ENCODE measurements at places on chromosomes 2 and 18. TPM values are rescaled to one million over a fixed set of nuclear protein-coding genes. Genes with fewer than 3 reads are reported as not detected.

Gene RNF152
- 4.2 TPM for total RNA-seq

Gene AMER3
- total RNA-seq, result not detected

Gene FOXD4L1
- not detected for total RNA-seq

Gene SERPINB3
- total RNA-seq, result not detected

Gene FAM124B
- total RNA-seq, result 0.11 TPM

Gene NYAP2
- not detected for total RNA-seq

Gene MOCOS
- 4.4 TPM for total RNA-seq

Gene RTP5
- total RNA-seq, result not detected

Gene CROCC2
- not detected for total RNA-seq

Gene BMP10
- not detected for total RNA-seq

Gene CXCR1
- not detected for total RNA-seq

Gene FOXI3
- total RNA-seq, result 0.23 TPM

Gene EGR4
- total RNA-seq, result not detected

Gene PAX3
- total RNA-seq, result 15.7 TPM

Gene DPP10
- total RNA-seq, result not detected

Gene ASXL2
- 9.4 TPM for total RNA-seq

Gene MYL12B
- total RNA-seq, result 154 TPM

Gene MBOAT2
- total RNA-seq, result 37.4 TPM

Gene LBX2
- 1.7 TPM for total RNA-seq

Gene SPATA3
- not detected for total RNA-seq

Gene SPR
- total RNA-seq, result 39.1 TPM

Gene METTL4
- total RNA-seq, result 6.5 TPM

Gene TCF23
- total RNA-seq, result not detected

Gene TXNDC2
- 0.06 TPM for total RNA-seq

Gene ASB18
- not detected for total RNA-seq

Gene ZNF385B
- not detected for total RNA-seq

Gene POTEC
- total RNA-seq, result 2.9 TPM

Gene EVX2
- total RNA-seq, result not detected

Gene ADRA2B
- 0.42 TPM for total RNA-seq

Gene DSG1
- not detected for total RNA-seq

Gene GBX2
- total RNA-seq, result 8.0 TPM

Gene PIEZO2
- total RNA-seq, result 2.1 TPM

Gene CDH2
- total RNA-seq, result 90.6 TPM

Gene IL1RN
- not detected for total RNA-seq

Gene CTLA4
- total RNA-seq, result not detected

Gene TUBB8B
- total RNA-seq, result not detected

Gene UGT1A8
- 15.1 TPM for total RNA-seq

Gene NFATC1
- 1.5 TPM for total RNA-seq

Gene MOGAT1
- total RNA-seq, result not detected

Gene FAP
- 6.9 TPM for total RNA-seq

Gene FAHD2B
- total RNA-seq, result 8.5 TPM

Gene DUSP19
- 2.5 TPM for total RNA-seq

All from Daoy (cell line).